K562 (cell line): ENCODE measurements at places on chromosomes 13 and 19. TPM values are rescaled to one million over a fixed set of nuclear protein-coding genes. Genes with fewer than 3 reads are reported as not detected.

SPACA4 gene
- polyA plus RNA-seq: not detected in 2 replicates

PNMA8A gene
- 13.2 and 16.7 TPM in 2 replicates for polyA plus RNA-seq

EBI3 gene
- 0.08 and 0.40 TPM in 2 replicates for polyA plus RNA-seq

NAPSA gene
- polyA plus RNA-seq: 0.69 and 1.6 TPM in 2 replicates

NUP58 gene
- polyA plus RNA-seq: 38.6 and 40.4 TPM in 2 replicates

ZNF587 gene
- 22.7 and 28.7 TPM in 2 replicates for polyA plus RNA-seq

ZNF77 gene
- 8.1 and 8.2 TPM in 2 replicates for polyA plus RNA-seq

CRYL1 gene
- polyA plus RNA-seq: 2.7 and 5.3 TPM in 2 replicates

GPR12 gene
- not detected in 2 replicates for polyA plus RNA-seq

POLRMT gene
- 67.5 and 88.4 TPM in 2 replicates for polyA plus RNA-seq

AKT2 gene
- 85.4 and 108 TPM in 2 replicates for polyA plus RNA-seq

ICAM4 gene
- polyA plus RNA-seq: 83.8 and 96.6 TPM in 2 replicates

DNA sequence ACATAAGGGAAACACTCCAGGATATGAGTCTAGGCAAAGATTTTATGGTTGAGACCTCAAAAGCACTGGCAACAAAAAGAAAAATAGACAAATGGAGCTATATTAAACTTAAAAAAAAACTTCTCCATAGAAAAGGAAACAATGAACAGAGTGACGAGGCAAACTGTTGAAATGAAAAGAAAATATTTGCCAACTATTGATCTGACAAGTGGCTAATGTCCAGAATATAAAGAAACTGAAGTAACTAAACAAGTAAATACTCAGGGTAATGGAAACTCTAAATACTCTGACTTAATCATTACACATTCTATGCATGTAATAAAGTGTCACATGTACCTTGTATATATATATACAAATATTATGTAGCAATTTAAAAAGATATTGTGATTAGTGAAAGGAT, 562.5 kb downstream of the GPC5 start:
- no peaks in the 10 kb centered on the region for H3K36me3 ChIP-seq
- no peak overlapping the region for H3K4me3 ChIP-seq
- no peak overlapping the region for H3K27ac ChIP-seq

DNA sequence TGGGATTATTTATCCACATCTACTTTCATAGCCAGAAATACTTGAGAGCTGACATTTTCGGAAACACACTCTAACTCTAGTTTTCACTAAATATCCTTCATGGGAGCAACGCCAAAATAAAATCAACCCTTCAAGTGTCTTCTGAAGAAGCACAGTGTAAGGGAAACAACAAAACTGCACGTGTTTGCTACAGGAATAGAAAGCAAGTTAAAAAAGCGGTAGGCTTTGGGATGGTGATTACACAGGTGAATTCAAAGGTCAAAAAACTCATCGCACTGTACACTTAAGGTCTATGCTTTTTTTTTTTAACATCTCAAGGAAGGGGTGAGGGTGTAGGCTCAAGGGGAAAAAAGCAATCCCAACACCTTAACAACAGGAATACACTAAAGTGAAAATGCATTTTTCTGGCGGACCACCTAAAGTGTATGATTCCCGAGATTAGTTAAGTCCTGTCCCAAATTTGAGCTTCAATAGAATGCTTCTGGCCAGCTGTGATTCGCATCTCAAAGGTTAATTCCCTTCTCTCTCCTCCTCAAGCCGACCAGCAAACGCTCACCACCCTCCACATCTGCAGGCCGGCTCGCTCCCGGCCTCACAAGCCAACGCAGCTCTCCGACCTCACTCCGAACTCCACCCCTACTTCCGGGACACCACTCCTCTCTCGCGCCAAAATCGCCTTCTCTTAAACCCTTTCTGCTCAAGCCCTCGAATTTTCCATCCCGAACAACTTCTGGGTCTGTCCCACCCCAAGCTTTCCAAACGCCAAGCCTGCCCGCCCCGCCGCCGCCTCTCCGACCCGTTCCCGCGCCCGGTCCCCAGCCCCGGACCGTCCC, 1.1 kb downstream of the ARGLU1 start:
- H3K4me1 ChIP-seq: no peaks in the 10 kb centered on the region; the same call in 1 of the 2 replicates
- H3K36me3 ChIP-seq: peaks cover 4% of the 10 kb centered on the region; the same call in 2 of the 3 replicates
- no peaks in the 10 kb centered on the region for H3K27me3 ChIP-seq
- DNase-seq: no peak

DNA sequence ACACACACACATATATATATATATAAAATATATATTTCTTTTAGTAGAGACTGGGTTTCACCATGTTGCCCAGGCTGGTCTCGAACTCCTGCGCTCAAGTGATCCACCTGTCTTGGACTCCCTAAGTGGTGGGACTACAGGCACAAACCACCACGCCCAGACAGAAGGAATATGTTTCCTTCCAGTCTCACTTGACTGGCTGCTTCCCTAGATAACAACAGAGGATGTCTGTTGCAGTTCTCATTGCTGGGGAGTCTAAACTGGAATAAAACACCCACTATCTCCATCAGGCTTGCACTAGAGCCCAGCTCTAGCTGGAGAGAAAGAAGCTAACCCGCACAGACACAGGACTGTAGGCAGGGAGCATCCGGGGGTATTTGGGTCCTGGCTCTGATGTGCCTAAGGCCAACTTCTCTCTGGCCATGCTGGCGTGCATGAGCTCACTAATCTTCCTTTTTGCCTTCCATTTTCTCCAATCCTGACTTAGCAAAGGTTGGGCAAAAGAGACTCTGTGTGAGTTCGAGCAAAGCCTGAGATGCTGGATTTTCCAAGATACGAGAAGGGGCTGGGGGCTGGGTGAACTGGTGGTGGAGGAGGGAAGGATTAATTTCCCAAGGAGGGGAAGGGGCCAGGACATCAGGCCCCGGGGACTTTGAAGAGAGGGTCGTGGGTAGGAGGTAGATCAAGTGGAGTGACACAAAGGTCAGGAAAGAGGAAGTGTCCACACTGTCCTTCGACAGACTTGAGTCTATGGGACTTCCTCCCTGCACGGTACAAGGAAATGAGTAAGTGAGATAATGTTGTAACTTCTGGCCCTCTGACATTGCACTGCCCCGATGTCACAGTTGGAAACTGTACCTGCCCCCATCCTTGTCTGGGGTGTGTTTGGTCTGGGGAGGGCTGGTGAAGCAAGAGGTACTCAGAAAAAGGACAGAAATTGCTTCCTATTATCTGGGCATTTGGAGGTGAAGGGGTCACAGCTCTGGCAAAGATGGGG, 22.5 kb upstream of the ALOX5AP start:
- H3K4me3 ChIP-seq: no peak overlapping the region
- H3K4me1 ChIP-seq: no peaks in the 10 kb centered on the region
- H3K27me3 ChIP-seq: no peaks in the 10 kb centered on the region; the same call in 2 of the 3 replicates
- H3K27ac ChIP-seq: no peak overlapping the region

DNA sequence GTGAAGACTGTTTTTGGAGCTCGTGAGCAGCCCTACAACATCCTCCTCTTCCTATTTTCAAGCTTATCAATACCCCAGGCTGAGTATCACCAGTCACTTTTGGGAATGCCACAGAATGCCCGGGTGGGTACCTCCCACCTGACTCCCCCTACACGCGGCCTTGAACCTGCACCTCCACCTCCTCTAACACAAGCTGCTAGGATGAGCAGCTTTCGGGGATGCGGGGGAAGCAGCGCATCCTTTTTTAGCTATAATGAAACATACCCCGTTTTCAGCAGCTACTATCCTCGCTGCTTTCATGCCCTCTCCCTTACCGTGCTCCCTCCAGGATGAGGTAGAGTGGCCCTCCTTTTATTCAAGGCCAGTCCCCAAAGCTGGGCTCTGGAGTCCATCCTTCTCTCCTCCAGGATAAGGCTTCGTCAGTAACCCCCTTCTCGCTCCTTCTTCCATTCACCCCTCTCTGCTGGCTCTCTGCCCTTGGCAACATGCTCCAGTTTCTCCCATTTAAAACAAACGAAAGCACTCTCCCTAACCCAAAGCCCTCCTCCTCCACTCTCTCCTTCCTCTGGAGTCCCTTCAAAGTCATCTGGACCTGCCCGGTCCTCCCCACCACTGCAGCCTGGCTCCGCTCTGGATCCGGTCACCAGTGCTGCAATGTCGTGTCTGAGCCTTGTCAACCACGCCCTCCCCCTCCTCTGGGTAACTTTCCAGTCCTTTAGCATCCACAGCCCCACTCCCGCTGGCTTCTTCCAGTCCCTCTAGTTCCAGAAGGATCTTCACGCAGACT, 55.3 kb downstream of the STK24 start:
- H3K27ac ChIP-seq: no peak overlapping the region
- H3K4me3 ChIP-seq: no peak overlapping the region
- H3K27me3 ChIP-seq: no peaks in the 10 kb centered on the region

DNA sequence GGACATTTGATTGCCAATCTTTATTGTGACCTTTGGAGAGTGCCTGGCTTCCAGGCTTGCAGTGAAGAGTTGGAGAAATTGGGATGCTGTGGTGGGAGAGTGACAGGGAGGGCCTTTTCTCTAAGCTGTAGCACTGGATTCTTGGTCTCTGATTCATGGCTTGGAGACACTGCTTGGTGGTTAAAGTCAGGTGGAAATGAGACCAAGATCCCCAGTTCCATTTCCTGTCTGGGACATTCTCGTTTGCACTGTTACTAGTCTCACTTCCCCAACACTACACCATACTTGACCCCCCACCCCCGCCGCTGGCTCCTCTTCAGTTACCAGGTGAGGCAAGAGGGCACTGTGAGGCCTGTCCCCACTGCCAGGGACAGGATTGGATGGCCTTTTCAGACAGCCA, 2.9 kb downstream of the SUPT5H start:
- no peak overlapping the region for H3K27ac ChIP-seq
- H3K4me1 ChIP-seq: peaks cover 2% of the 10 kb centered on the region; the same call in 1 of the 3 replicates
- no peaks in the 10 kb centered on the region for H3K27me3 ChIP-seq
- DNase-seq: no peak
- peaks cover 49% of the 10 kb centered on the region; the same call in 2 of the 3 replicates for H3K36me3 ChIP-seq

DNA sequence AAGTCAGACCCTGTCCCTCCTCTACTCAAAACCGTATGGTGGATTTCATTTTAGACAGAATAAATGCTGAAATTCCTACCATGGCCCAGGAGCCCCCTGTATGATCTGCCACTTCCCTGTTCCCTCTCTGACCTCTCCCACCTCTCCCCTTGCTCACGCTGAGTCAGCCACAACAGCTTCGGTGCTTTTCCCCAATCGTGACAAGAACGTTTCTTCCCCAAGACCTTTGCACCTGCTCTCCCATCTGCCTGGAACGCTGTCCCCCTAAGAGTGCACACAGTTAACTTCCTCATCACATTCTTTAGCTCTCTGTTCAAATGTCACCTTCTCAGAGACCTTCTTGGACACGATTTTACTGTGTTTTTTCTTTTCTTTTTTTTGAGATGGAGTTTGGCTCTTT, 2.3 kb downstream of the VRK3 start:
- H3K4me1 ChIP-seq: peaks cover 18% of the 10 kb centered on the region
- H3K36me3 ChIP-seq: peaks cover 32% of the 10 kb centered on the region; the same call in 2 of the 3 replicates
- no peak overlapping the region for H3K27ac ChIP-seq
- H3K27me3 ChIP-seq: no peaks in the 10 kb centered on the region
- H3K4me3 ChIP-seq: no peak overlapping the region
- DNase-seq: no peak

GRCh38 chr13:66574606-66575005, 655.5 kb downstream of the PCDH9 start:
- no peak overlapping the region for H3K27ac ChIP-seq
- no peaks in the 10 kb centered on the region for H3K36me3 ChIP-seq
- no peak overlapping the region for H3K4me3 ChIP-seq
- DNase-seq: no peak

DNA sequence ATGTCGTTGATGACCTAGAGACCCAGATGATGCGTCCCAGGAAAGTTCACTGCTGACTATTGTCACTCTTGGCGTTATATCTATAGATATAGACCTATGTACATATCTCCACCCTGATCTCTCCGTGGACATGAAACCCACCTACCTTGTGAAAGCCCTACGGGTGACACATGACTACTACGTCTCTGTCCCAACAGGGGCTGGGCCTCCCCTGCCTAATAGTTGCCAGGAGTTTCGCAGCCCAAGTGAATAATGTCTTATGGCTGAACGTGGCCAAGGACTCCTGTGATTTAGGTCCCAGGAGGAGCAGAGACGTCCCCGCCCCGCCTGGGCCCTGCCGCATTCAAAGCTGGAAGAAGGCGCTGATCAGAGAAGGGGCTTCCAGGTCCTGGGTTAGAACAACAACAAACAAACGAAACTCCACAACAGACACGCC, 4.9 kb upstream of the POU4F1 start:
- peaks cover 7% of the 10 kb centered on the region for H3K4me1 ChIP-seq
- H3K27me3 ChIP-seq: no peaks in the 10 kb centered on the region
- H3K27ac ChIP-seq: no peak overlapping the region
- DNase-seq: no peak
- H3K4me3 ChIP-seq: no peak overlapping the region
- no peaks in the 10 kb centered on the region for H3K36me3 ChIP-seq

GRCh38 chr19:47228168-47228936, 2.6 kb downstream of the BBC3 start:
- peaks cover 11% of the 10 kb centered on the region; the same call in 2 of the 3 replicates for H3K36me3 ChIP-seq
- peak overlapping the region; percentile 93 for H3K27ac ChIP-seq
- no peaks in the 10 kb centered on the region for H3K27me3 ChIP-seq

GRCh38 chr13:38309397-38309796, 40.3 kb upstream of the UFM1 start:
- no peak for DNase-seq
- no peak overlapping the region for H3K27ac ChIP-seq
- no peaks in the 10 kb centered on the region for H3K27me3 ChIP-seq
- no peaks in the 10 kb centered on the region for H3K4me1 ChIP-seq

GRCh38 chr13:26541041-26541440, 16.4 kb upstream of the WASF3 start:
- no peaks in the 10 kb centered on the region for H3K36me3 ChIP-seq
- no peaks in the 10 kb centered on the region for H3K27me3 ChIP-seq
- DNase-seq: no peak
- H3K27ac ChIP-seq: no peak overlapping the region
- H3K4me3 ChIP-seq: no peak overlapping the region
- H3K4me1 ChIP-seq: no peaks in the 10 kb centered on the region

- H3K27me3 ChIP-seq: no peaks in the 10 kb centered on the region
- H3K36me3 ChIP-seq: no peaks in the 10 kb centered on the region
- H3K4me1 ChIP-seq: peaks cover 5% of the 10 kb centered on the region; the same call in 1 of the 2 replicates
- 0 out of 3 replicates have a peak overlapping the region, but pooled peaks have one; percentile 26 for H3K27ac ChIP-seq
Measured at GRCh38 chr13:68984688-68985319, 1122.8 kb upstream of the ATXN8OS start.

- no peak overlapping the region for H3K4me3 ChIP-seq
- DNase-seq: no peak
- H3K36me3 ChIP-seq: no peaks in the 10 kb centered on the region
Measured at GRCh38 chr13:78190296-78190695, 271.7 kb upstream of the EDNRB start.

GRCh38 chr13:110307767-110308655, 927 bp downstream of the COL4A2 start:
- H3K27me3 ChIP-seq: peaks cover 8% of the 10 kb centered on the region
- H3K27ac ChIP-seq: no peak overlapping the region
- no peak for DNase-seq

GRCh38 chr13:40792284-40793051, 3.1 kb downstream of the SLC25A15 start:
- no peak overlapping the region for H3K27ac ChIP-seq
- H3K4me1 ChIP-seq: peaks cover 16% of the 10 kb centered on the region
- DNase-seq: no peak
- H3K27me3 ChIP-seq: no peaks in the 10 kb centered on the region

GRCh38 chr19:57888107-57888559, 704 bp downstream of the ZNF814 start:
- no peak for DNase-seq
- no peak overlapping the region for H3K4me3 ChIP-seq
- H3K27ac ChIP-seq: no peak overlapping the region
- peaks cover 5% of the 10 kb centered on the region for H3K4me1 ChIP-seq
